SW480 (cell line): ENCODE measurements at places on chromosomes 3 and 15.
A peak's percentile ranks its signal among the peaks of the same experiment; 100 is the strongest.

DNA sequence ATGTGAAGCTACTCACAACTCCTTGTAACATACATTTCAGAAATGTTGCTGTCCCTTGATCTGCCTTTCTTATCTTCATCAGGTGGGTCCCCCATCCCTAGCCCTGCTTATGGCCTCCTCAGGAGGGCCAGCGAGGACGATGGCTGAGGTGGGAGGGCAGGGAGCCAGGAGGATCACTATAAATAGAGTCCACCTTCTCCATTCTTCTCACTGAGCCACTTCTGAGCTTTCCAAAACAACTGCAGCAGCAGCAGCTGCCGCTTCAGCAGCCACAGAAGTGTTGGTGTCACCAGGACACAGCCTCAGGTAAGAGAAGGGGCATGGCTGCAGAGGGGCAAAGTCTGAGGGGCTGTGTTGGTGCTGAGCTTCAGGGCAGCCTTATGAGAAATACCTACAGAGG is 53.5 kb downstream of the ANAPC13 start:
- DNase-seq, result no peak

- DNase-seq, result no peak
These were observed 247.8 kb downstream of the ALCAM start for GRCh38 chr3:105614288-105615030.

DNA sequence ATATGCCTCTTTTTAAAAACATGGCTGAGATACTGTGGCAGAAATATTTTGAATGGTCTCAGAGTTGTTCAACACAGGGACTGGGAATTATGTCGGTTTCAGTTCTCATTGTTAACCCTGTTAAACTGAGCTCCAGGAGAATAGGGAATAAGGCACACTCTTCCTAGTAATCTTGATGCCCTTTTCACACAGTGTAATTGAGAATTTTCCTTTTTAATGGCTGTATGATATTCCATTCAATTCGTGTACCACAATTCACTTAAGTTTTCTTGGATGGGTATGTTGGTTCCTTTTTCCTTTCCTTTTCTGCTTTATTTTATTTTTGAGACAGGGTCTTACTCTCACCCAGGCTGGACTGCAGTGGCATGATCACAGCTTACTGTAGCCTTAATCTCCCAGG is 33.7 kb upstream of the BCL2L10 start:
- DNase-seq, result no peak

DNA sequence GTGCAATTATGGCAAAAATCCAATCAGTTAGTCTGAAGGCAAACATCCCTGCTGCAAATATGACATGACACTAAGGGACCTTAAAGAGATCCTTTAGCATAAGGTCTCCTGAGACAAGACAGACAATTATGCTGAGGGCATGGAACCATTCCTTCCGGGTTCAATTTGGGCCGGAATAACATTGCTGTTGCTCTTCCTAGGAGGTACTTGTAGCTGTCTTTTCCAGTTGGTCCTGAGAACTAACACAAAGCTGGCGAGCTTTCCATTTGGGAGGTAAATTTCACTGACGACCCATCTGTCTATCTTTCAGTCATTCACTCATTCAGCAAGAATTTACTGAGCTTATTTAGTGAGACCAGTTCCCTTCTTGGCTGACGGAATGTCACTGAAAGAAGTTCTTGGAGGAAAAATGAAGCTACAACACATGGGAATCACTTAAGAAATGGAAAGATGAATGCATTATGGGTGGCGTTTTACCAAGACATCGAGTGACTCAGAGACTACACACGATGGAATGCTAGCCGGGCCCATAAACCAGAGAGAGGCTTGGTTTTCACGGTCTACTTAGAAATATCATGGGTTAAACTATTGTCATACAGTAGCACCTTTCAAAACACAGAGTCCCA is 215.5 kb downstream of the PDZRN3 start:
- peak; percentile 9 for DNase-seq

DNA sequence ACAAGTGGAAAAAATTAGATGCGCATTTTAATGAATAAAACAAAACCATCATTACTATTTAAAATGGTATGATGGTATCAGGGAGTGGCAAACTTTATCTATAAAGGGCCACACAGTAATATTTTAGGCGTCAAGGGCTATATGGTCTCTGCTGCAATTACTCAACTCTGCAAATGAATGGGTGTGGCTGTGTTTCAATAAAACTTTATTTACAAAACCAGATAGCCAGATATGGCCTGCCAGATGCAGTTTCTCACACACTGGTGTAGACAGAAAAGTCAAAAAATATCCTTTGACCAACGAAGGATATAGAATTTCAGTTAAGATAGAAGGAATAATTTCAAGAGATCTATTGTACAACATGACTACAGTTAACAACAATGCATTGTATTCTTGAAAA is 83.8 kb downstream of the CLASP2 start:
- DNase-seq, result no peak

DNA sequence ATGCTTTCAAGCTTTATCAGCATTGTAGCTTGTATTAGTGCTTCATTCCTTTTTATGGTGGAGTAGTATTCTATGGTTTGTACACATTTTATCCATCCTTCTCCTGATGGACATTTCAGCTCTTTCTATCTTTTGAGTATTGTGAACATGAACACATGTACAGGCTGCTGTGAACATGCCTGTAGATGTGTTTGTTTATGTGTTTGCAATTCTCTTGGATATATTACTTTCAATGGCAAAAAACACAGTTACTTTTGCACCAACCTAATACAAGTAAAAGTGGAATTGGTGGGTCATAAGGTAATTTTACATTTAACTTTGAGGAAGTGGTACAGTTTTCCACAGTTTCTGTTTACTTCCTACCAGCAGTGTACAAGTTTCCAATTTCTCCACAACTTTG is 180.4 kb downstream of the FNDC3B start:
- no peak for DNase-seq

- no peak for DNase-seq
These were observed 617.1 kb downstream of the NTRK3 start for GRCh38 chr15:87639305-87640011.

DNA sequence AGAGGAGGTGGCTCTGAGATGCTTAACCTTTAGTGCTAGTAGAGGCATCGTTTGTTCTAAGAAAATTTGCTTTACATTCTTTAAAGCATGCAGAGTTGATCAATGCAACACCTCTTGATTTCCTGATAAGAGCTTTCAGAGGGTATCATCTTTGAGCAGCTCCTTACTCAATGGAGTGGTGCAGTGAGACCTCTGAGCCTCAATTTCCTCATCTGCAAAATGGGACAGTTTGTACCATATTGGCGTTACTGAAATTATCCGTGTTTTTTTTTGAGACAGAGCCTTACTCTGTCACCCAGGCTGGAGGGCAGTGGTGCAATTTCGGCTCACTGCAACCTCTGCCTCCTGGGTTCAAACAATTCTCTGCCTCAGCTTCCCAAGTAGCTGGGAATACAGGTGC is 1.6 kb upstream of the TMEM42 start:
- DNase-seq, result no peak

DNA sequence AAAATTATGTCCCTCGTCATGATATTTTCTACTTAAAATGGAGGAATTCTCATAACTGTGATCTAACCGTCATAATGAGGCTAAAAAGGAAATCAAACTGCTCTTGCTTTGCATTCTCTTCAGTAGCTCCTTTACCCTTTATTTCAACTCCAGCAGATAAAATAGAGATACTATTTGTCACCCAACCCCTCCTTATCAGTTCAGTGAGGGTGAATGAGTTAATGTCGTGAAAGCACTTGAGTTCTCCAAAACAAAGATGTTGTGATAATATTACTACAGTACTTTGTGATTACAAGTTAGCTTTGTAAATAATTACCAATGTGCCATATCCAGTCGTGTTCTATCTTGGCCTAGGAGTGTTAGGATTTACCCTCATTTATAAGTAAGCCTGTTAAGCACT is 63.4 kb upstream of the ANKRD28 start:
- no peak for DNase-seq

GRCh38 chr3:38556640-38557358 is 60.7 kb downstream of the EXOG start:
- DNase-seq, result no peak

- no peak for DNase-seq
These were observed 3.6 kb downstream of the RTP2 start for GRCh38 chr3:187698499-187699399.

DNA sequence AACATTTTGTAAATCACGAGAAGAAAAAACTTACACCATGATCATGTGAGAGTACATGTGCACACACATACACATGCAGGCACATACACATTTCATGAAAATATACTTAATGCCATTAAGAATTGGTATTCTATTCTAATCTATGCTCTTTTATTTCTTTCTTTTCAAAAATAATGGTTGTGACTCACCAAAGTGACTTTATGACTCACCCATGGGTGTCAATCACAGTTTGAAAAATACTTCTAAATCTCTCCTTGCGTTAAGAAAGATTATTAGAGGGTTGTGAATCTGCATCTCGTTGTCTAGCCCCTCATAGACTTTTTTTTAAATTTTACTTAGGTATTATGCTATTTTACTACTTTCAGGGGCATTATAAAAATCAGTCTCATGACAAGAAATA is 254.2 kb downstream of the TUSC7 start:
- DNase-seq, result no peak

- DNase-seq, result no peak
These were observed 52.4 kb downstream of the SPSB4 start for GRCh38 chr3:141103503-141103902.

- DNase-seq, result no peak
These were observed 47.5 kb upstream of the RPS17 start for GRCh38 chr15:82587805-82588204.

- no peak for DNase-seq
These were observed 89.7 kb upstream of the CCNL1 start for GRCh38 chr3:157249606-157250005.

DNA sequence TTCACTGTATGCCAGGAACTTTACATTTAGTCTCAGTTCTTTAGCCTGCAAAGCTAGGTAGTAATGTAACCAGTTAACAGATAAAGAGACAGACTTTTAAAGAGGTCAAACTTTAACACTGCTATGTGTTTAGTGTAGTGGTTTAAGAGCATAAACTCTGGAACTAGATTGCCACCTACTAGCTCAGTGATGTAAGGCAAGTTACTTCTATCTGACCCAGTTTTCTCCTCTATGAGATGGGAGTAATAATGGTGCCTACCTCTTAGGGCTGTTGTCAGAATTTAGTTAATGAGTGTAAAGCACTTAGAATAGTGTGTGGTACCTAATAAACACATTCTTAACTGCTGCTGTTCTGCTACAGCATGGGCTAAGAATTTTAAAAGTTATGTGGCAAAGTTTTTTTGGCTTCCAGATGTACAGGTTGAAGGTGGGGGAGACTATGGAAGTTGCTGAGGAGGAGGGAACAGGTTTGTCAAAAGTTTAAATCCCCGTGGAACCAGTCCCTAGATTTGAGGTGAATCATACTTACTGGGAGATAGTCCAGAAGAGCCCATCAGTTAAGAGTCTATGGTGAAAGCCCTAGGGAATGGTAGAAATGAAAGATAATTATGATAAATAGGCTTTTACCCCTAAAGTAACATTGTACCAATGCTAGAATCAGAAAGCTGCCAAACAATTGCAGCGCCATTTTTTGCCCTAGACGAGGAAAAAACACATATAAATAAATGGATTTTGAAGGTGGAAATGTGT is 13.9 kb downstream of the TSC22D2 start:
- no peak for DNase-seq

DNA sequence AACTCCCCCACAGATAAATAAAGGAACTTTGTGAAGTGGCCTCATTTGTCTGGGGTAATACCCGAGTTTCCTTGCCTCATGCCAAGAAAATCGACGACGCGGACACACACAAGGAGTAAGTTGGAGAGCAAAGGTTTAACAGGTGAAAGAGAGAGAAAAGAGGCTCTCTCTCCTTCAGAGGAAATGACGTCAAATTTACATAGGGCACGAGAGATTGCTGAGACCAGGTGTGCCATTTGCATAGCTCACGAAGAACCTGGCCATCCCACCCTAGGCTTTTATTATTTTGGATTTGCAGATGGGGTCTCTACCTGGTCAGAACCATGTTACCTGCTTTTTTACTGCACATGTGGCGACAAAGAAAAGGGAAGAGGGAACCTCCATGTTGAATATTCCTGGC is 49.3 kb upstream of the IGF2BP2 start:
- no peak for DNase-seq

- no peak for DNase-seq
These were observed 13.3 kb upstream of the TMEM87A start for GRCh38 chr15:42286445-42287029.

GRCh38 chr3:129413687-129414506 is 14.5 kb downstream of the EFCAB12 start:
- DNase-seq, result peak; percentile 46
